ENCODE measurements at places on chromosomes 6 and 20.

- no peak for DNase-seq
Observed at GRCh38 chr6:55496201-55496600, 82.8 kb downstream of the HMGCLL1 start.

GRCh38 chr6:122063076-122063475 is 336.4 kb upstream of the HSF2 start:
- no peak for DNase-seq

- DNase-seq = no peak
Observed at GRCh38 chr20:57409672-57410397, 18.6 kb downstream of the RBM38 start.

DNA sequence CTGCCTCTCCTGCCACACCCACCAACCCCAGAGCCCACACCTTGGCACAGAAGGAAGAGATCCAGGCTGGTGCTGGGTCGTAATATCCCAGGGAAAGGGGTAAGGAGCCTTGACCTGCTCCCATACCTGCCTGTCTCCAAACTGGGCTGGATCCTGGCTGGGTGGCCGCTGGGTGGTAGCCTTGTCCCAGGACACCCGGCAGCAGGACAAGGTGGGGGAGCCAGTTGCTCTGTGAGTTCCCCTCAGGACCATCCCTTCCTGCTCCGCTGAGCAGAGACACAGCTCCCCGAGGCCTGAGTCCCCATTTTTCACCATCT is 58.8 kb downstream of the UBE2V1 start:
- DNase-seq = peak; percentile 54

- DNase-seq = no peak
Observed at GRCh38 chr6:3499603-3500002, 42.8 kb upstream of the SLC22A23 start.

DNA sequence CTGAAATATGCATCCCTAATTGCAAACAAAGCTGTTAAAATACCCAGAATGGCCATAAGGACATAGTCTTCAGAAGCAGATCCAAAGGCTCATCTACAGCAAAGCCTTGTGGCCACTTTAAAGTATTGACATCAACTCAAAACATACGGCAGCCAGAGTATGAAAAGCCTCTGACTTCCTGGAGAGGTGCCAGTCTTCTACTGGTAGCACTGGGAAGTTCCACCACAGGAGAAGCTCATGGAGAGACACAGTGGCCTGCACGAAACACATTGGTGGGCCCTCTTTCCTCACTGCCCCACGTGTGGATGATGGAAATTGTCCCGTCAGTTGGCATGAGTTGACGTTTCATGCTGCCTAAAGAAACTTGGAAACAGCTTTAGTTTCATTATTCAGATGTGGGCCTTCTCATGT is 202.6 kb upstream of the HEY2 start:
- DNase-seq = peak; percentile 63

DNA sequence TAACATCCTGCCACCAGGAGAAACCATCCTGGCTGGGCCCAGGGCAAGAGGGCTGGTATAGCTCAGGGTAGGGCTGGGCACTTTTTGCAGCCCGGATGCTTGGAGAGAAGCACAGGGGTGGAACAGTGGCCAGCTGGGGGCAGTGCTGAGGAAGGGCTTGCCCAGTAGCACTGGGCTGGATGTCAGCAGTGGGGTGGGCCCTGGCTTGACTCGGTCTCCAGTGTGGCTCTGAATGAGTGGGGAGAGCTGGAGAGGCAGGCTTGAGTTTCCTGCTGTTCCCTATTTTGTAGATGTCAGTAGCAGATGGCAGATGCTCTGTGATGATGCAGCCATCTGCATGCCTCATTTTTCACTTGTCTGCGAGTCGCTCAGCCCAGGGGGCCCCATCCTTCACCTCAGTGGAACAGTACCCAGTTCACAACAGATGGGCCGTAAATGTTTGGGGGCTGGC is 56.3 kb upstream of the TULP1 start:
- DNase-seq = peak; percentile 36

- peak; percentile 64 for DNase-seq
Observed at GRCh38 chr6:160519603-160520042, 144.5 kb downstream of the LPA start.

- DNase-seq = peak; percentile 48
Observed at GRCh38 chr6:131946992-131947955, 3.9 kb downstream of the CCN2 start.

GRCh38 chr6:114712129-114712662 is 369.4 kb upstream of the HS3ST5 start:
- DNase-seq = no peak

DNA sequence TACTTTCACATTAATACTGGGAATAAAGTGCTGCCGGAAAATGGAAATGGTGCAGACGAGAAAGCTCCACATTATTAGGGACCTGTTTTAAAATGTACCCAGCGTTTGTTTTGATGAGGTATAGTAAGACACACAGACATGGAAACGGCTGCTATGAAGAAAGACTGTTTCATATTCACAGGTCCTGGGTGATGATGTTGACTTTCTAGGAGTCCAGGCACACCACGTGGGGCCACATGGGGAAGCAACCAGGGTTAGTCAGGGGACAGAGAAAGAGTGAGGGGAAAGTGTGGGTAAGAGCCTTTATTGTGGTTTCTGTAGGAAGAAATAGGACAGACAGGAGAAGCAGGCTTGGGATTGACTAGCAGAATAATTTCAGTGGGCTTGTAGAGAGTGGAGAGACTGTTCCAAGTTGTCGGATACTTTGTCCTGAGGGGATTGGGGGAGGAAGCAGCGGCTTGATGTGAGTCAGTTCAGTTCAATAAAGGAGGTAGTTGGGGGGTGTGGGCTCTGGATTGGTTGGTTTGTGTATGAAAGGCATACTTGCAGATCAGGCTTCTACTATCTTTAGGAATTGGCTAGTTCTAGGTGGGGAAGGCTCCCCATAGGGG is 112.0 kb upstream of the MCHR2 start:
- DNase-seq = no peak

DNA sequence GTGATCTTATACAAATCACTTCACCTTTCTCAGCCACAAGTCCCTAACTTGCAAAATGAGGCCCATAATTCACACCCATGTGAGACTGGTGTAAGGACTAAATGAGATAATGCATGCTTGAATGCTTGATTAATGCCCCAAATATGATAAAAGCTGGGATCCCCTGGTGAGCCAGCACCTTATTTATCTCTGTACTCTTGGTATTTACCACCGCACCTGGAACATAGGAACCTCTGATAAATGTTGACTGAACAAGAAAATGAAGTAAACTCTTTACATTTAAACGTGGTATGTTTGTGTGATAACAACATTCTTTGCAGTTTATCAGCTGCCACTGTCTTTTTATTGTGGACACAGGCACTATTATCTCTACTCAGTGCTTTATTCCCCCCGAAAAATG is 2.5 kb upstream of the APOBEC2 start:
- no peak for DNase-seq

GRCh38 chr20:59137532-59137931 is 26.1 kb upstream of the ZNF831 start:
- no peak for DNase-seq

- peak; percentile 19 for DNase-seq
Observed at GRCh38 chr6:41966961-41967311, 25.3 kb upstream of the CCND3 start.

Measured in HT-29 (cell line).